SK-N-SH treated with all-trans-retinoic acid at 6 μM for 48 hours (cell line): ENCODE measurements at places on chromosomes 2 and 18.

GRCh38 chr2:206721256-206721920 is 3.2 kb upstream of the DYTN start:
- no peak for ATAC-seq

- ATAC-seq: no peak
Measured at GRCh38 chr2:129726216-129726615, 253.2 kb upstream of the RAB6C start.

- ATAC-seq: peak; percentile 99
Measured at GRCh38 chr2:223613017-223613950, 11.1 kb upstream of the SCG2 start.

DNA sequence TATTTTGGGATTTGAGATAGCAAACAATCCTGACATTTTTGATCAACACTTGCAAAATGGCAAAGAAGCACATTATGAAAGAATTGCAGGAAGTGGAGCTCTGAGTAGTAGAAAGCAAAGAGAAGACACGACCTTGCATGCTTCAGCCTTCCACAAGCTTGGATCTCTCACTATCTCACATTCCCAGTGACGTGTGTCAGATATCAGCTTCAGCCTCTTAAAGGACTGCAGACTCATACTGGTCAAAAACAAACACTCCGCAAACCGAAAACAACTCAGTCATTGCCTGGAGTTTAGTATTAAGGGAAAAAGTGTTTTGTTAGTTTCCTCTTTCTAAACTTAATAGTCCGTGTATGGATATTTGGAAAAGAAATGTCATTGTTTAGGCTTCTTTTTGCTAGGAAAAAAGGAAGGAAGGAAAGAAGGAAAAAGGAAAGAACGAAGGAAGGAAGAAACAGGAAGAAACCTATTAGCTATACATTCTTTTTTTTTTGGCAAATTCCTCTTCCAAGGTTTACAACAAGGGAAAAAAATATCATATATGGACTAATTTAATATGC is 32.6 kb upstream of the SLC40A1 start:
- peak; percentile 75 for ATAC-seq

DNA sequence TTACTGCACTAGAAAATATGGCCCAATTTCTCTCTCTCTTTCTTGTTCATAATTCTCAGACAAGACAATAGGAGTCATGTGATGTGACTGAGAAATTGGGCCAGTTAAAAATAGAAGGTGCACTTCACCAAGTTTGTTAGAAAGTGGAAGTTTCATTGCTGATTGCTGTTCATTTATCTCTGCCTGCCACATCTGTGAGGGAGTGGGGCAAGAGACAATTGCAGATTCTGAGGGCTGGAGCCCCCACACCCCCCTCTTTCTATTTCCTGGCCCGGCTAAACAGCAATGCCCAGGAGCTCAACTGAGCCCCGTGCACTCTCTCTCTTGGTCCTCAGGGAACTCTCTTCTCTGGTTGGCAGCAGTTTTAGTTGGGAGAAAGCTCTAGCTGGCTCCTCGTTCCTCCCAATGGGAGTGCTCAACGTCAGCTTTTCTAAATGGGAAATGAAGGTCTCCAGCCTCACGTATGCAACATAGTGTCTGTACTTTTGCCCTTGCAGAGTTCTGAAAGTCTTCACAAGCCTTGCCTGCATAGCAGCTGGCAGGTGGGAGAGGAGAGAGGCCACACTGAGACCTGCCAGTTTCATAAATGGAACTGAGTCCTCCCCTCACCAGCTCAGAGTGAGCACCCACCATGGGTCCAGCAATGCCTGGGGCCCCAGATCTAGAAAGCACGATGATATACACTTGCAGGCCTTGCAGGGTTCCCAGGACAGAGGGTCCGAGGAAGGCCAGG is 115.7 kb downstream of the MYCN start:
- no peak for ATAC-seq

GRCh38 chr2:89848763-89849368 is 1157.4 kb downstream of the RPIA start:
- ATAC-seq: no peak

- no peak for ATAC-seq
Measured at GRCh38 chr2:52877703-52878102, 889.9 kb upstream of the CHAC2 start.

GRCh38 chr18:76426737-76427305 is 68.2 kb downstream of the ZNF516 start:
- ATAC-seq: peak; percentile 57; the same call in 2 of the 3 replicates

DNA sequence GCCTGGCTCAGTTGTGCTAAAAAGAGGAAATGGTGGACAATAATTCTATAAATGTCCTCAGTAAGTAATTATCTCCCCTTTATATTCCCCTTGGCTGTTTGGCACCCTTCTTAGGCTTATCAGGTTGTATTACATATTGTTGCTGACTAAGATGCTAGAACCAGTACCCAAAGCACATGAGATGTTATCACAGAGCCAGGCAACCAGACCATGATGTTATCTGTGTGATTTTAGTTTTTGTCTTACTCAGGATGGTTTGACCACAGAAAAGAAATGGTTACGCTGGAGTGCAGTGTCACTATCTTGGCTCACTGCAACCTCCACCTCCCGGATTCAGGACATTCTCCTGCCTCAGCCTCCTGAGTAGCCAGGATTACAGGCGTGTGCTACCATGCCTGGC is 15.2 kb downstream of the R3HDM1 start:
- ATAC-seq: no peak

DNA sequence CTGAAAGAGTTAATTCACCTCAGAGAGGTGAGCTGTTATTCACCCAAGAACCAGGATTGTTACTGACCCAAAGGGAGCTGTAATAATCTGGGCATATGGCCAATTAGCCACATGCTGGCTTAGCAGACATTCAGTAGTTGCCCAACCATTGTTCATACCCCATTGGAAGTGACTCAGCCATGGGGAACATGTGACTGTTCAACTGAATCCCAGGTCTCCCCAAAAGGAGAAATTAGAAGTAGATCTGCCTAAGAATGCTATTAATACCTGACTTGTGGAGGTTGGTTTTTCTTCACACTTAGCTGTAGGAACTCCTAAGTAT is 272.6 kb upstream of the UBE2E3 start:
- peak; percentile 55; the same call in 2 of the 3 replicates for ATAC-seq

GRCh38 chr18:67771271-67771670 is 254.8 kb upstream of the DSEL start:
- ATAC-seq: peak; percentile 94

- no peak for ATAC-seq
Measured at GRCh38 chr18:79416022-79416676, 20.4 kb downstream of the NFATC1 start.

DNA sequence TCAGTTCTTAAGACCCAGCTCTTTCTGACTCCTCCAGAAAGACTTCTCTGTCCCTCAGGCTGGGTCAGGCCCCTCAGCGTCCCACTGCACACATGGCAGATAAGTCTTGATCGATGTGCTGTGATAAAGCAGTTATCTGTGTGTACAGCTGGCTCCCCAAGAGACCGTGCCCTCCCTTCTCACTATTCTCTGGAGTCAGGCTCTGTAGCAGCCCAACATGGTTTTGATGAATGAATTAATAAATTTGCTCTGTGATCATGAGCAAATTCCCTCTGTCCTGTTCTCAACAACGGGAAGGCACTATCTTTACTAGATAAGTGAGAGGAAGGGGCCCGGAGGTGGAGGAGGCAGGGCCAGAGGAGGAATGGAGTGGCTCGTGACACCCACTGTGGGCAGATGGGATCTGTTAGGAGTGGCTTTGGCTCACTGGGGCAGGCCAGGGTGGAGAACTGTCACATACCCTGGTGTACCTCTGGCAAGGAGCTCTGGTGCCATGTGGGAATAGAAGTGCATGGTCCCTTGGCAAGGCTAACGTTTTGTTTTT is 48.3 kb downstream of the ZFP36L2 start:
- ATAC-seq: no peak; the same call in 2 of the 3 replicates

GRCh38 chr2:40101131-40101575 is 322.1 kb upstream of the THUMPD2 start:
- ATAC-seq: peak; percentile 67

DNA sequence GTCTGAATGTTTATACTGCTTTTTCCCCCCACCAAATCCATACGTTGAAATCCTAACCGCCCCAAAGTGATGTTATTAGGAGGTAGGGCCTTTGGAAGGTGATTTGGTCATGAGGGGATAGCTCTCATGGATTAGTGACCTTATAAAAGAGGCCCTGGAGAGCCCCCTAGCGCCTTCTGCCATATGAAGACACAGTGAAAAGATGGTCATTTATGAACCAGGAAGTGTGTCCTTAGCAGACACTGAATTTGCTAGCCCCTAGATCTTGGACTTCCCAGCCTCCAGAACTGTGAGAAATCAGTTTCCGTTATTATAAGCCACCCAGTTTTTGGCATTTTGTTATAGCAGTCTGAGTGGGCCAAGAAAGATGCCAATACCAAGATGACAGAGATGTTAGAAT is 7.2 kb upstream of the TSN start:
- ATAC-seq: peak; percentile 84

DNA sequence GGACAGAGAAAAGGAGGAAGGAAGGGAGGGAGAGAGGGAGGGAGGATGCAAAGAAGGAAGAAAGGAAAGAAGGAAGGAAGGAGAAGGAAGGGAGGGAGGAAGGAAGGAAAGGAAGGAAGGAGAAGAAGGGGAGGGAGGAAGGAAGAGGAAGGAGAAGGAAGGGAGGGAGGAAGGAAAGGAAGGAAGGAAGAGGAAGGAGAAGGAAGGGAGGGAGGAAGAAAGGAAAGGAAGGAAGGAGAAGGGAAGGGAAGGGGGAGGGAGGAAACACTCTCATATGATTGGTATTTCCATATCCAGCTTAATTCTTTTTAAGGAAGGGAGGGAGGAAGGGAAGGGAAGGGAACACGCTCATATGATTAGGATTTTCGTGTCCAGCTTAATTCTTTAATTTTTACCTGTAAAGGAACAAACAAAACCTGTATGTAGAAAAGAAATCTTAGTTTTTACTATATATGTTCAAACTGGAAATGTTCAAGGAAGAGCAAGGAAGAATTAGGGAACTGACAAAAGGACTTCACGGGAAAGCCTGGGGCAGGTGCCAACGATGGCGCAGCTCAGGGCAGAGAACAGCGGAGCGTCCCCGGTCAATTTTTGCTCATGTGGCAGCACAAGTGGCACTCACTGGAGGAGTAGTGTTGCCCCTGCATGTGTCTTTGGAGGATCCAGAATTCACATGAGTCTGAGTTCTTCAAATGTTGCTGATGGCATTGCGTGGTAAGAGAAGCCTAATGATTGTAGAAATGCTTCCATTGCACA is 228.6 kb downstream of the ZNF516 start:
- ATAC-seq: no peak

- no peak for ATAC-seq
Measured at GRCh38 chr18:53843113-53843760, 381.2 kb downstream of the MBD2 start.

- ATAC-seq: no peak
Measured at GRCh38 chr2:70557171-70557838, 3.7 kb upstream of the TGFA start.

DNA sequence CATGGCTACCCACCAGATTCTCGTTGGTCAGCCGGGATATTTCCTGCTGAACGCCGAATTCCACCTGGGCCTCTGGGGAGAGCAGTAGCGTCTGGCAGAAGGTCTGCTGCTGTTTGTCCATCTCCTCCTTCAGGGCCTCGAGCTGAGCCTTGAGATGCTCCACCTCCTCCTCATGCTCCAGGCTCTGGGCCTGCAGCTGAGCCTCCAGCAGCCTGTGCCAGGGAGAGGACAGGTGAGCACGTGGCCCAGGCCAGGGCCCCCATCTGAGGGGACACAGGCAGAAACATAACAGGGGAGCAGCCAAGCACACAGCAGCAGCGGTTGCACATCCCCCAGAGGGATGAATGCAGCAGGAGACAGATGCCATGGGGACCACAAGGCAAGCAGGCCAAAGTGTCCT is 40.1 kb upstream of the ACAA2 start:
- ATAC-seq: no peak

- no peak for ATAC-seq
Measured at GRCh38 chr2:187986390-187987105, 305.1 kb upstream of the GULP1 start.

- no peak for ATAC-seq
Measured at GRCh38 chr18:79400591-79401381, 5.1 kb downstream of the NFATC1 start.

DNA sequence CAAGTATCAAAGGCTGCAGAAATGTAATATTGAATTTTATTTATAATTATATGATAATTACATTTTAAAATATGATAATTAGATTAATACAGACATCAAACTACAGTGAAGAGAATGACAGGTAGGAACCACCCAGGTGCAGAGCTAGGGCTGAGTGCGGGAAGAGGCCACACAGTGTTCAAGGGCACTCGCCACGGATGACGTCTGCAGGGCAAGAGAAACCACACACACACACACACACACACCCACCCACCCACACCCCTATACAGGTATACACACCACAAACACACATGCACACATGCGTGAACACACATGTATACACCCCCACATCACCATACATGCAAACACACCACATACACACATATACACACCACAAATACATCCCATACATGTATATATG is 41.2 kb downstream of the MBP start:
- ATAC-seq: no peak

GRCh38 chr18:66226782-66227181 is 377.1 kb downstream of the CDH19 start:
- no peak for ATAC-seq

GRCh38 chr2:105665480-105665879 is 79.2 kb upstream of the NCK2 start:
- no peak for ATAC-seq

- no peak for ATAC-seq
Measured at GRCh38 chr2:65370387-65371073, 61.9 kb downstream of the SPRED2 start.

- ATAC-seq: no peak
Measured at GRCh38 chr2:231383416-231384108, 11.9 kb upstream of the B3GNT7 start.

DNA sequence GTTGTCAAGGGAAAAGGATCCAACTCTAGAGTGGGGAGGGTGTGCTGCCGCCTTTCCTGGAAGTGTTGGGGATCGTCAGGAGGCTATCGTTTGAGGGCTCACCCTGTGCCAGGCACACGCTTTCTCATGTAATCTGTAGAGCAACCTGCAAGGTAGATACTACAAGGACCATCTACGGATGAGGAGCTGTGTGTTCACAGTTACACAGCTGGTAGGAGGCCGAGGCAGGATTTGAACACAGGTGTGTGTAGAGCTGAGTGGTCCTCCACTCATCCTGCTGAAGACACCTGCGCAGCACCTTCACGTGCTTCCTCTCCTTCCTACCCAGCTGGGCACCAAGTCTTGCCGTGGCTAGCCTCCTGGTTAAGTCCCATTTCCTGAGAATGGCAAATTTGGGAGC is 68.3 kb downstream of the MARCO start:
- ATAC-seq: no peak
